Activated CD8-positive, alpha-beta memory T cell treated with anti-CD3 and anti-CD28 coated beads for 1 hour (primary cell): ENCODE measurements at places on chromosomes 11 and 22.

GRCh38 chr11:48141475-48142122 is 75.0 kb upstream of the OR4B1 start:
- DNase-seq = no peak

DNA sequence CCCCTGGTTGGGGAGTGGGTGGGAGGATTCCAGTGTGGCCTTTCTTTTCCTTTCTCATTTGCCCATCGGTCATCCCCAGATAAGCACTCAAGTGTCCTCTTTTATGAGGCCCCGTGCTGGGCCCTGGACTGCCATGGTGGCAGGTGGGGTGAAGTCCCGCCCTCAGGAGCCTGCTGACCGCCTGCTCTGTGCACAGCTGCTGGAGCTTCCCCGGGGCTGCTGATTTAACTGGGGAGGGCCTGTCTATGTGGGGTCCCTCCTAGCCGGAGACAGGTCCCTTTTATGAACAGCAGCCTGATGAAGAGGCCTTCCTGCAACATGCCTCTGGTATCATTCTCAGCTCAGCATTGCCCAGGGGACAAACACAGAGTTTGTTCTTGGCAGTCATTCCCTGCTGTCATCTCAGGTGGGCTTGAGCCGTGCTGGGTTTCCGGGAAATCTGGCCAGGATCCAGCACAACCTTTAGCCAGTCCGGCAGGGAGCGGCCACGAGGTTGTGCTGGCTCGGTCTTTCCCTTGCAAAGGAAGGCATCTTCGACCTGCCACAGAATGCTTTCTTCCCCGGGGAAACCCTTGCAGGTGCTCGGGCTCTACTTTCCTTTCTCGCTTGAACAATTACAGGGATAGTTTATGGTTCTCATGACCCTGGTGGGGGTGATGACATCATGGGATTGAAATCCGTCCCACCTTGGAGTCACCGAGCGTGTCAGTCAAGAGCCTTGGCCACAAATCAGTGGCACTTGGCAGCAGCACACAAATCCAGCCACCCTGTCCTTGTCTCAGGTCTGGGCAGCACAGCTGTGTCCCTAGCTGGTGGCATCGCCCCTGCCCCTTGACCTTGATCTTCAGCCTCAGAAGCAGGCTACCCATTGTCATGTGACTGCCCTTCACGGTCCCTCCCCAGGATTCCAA is 20.1 kb downstream of the ST14 start:
- no peak for DNase-seq

GRCh38 chr11:46249103-46249937 is 28.1 kb upstream of the CREB3L1 start:
- DNase-seq = no peak

- no peak for DNase-seq
Observed at GRCh38 chr11:46331282-46331984, 15.8 kb upstream of the DGKZ start.

GRCh38 chr22:33806191-33806590 is 114.1 kb downstream of the LARGE1 start:
- DNase-seq = no peak

GRCh38 chr11:112437096-112437495 is 176.4 kb upstream of the PLET1 start:
- DNase-seq = no peak

GRCh38 chr22:48490500-48491411 is 1336.9 kb downstream of the BRD1 start:
- no peak for DNase-seq

DNA sequence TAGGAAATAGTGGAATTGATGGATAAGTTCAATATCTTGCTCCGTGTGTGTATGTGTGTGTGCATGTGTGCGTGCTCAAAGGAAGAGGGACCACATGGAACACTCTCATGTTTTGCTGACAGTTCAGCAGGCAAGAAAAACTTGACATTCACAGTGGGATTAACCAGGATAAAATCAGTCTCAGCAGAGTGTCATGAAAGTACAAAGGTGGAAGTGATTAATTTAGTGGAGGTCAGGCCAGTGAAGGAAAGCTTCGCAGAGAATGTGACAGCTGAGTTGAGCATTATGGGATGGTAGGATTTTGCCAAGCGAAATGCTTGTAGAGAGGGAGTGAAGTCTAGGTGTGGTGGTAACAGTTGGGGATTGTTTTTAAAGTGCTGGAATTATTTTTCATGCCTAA is 15.7 kb upstream of the FBXO3 start:
- no peak for DNase-seq
